GM04504 (cell line): ENCODE measurements at places on chromosomes 6 and 20.
A peak's percentile ranks its signal among the peaks of the same experiment; 100 is the strongest.

DNA sequence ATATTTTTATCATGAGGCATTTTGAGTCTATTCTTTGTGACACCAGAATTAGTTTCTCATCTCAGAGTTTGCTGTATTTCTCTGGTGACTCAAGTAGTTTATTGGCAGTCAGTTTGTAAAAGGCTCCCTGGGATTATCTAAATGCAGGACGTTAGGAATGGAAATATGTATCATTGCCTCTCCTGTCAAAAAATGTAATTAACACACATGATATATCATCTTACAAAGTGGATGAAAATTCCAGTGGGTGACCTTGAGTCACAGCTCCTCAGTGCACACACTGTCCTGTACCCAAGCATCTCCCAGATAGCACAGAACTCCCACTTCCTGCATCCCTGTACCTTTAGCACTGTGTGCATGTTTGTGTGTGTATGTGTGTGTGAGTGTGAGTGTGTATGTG lies 258.6 kb downstream of the LAMA2 start:
- peak; percentile 46 for DNase-seq

DNA sequence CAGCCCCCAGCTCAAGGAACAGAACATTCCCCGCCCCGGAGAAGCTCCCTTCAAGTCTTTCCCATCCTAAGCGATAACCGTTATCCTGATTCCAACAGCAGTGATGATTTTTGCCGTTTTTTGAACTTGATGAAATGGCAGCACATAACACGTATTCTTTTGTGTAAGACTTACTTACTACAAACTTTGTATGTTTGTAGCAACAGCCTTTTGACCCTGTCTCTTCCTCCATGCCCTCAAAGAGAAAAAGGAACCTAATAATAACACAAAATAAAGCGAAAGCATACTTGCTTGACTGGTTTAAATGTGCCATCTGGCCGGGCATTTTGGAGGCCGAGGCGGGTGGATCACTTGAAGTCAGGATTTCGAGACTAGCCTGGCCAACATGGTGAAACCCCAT lies 26.4 kb upstream of the SLC9A8 start:
- DNase-seq = no peak

- DNase-seq = peak; percentile 94
Measured at GRCh38 chr6:30719791-30720737, at the start of gene TUBB. TUBB (plus strand) TSS chr6:30720352; CDS start chr6:30720507, 155 bp downstream.

GRCh38 chr6:2274981-2275891 lies 29.8 kb upstream of the GMDS start:
- no peak for DNase-seq

GRCh38 chr6:46044881-46045617 lies 29.4 kb upstream of the CLIC5 start:
- DNase-seq = peak; percentile 50

DNA sequence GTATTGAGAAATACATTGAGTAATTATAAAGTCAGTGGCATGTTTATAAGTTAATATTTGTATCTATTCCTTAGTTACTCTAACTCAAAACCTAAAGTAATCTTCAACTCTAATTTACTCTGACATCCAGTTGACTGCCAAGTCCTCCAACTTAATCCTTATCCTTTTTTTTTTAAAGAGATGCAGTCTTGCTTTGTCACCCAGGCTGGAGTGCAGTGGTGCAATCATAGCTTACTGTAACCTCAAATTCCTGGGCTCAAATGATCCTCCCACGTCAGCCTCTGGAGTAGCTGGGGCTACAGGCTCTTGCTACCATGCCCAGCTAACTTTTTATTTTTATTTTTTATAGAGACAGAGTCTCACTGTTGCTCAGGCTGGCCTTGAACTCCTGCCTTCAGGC lies 24.4 kb downstream of the PTPN1 start:
- peak; percentile 58 for DNase-seq

DNA sequence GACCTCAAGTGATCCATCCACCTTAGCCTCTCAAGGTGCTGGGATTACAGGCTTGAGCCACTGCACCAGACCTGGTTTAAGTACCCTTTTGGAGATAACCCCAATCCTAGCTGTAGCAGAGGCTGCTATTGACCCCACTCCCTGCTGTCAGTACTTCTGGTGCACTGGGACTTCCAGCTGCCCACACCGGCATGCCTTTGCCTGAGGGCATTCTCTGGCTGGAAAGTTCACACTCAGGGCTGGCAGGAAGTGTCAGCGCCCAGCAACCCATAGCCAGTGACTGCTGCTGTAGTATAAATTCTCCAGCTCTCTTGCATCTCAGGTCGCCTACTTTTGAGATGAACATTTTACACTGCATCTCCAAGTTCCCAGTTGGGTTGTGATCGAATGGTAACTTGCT lies 75.3 kb downstream of the UTRN start:
- DNase-seq = no peak
